Left ventricle myocardium superior (tissue), 1 donor: ENCODE measurements at places on chromosomes 2 and 18.

- no peak for DNase-seq
Observed at GRCh38 chr2:114010001-114010400, 120.1 kb downstream of the ACTR3 start.

DNA sequence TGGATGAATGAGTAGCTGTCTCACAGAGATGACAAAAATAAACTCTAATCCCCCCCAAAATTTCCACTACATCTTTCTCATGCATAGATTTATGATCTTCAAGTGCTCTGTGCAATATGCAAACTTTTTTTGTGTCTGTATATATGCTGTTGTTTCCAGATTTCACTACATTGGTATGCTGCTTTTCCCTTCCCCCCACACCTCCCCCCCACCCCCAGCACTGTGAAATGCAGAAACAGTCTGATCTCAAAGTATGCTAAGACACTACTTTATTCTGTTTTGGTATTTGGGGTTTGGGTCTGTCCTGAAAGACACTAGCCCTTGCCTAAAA is 524 bp upstream of the KLHL14 start:
- DNase-seq, result no peak

DNA sequence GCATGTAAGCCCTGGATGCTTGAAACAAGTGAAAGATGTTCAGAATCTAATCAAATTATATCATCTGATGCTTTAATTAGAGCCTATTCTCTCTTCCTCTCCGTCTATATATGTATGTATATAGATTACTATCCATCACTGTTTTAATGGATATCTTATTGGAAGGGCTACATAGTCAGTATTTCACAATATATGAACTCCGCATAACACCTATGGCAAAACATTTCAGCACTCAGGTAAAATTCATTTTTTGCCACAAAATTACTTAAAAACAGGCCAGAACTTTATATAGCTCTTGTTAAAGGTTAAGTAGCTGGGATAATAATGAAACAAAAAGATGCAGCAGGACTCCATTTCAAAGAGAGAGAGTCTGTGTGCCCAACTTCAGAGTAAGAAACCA is 1.2 kb downstream of the PJVK start:
- DNase-seq, result no peak

DNA sequence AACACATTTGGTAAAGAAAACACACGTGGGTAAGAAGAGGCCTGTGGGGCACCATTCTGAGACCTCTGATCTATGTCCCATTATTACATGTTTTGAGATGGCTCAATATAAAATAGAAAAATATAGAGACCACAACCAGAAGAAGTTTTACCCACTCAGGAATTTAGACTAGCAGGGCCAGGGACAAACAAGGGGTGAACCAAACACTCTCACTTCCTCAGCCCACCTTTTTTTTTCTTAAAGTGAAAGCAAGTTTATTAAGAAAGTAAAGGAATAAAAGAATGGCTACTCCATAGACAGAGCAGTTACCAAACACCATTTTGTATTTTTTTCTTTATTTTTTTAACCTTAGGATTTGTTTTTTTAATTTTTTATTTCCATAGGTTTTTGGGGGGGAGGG is 119.0 kb upstream of the REV1 start:
- no peak for DNase-seq

DNA sequence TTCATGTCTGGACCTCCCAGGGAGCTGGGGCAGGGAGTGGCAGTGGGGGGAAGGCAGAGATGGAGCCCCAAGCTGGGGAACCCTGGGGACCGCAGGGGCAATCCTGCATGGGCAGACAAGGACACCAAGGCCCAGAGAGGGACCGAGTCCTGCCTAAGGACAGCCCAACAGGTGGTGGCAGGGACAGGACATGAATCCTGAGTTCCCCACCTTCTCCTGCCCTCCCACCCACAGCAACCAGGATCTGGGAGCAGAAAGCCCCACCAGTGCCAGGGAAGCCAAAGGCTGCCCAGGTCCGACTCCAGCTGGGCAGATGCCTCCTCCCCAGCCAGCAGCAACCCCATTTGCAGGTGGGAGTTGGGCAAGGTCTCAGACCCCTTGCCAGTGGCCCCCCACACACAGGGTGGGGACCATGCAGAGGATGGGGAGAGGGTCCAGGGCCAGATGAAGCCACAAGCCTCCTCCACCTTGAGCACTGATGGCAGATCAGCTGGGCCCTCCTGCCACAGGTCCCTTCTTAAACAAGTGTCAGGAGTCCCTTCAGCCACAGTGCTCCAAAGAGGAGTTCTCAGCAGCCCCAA is 6.3 kb downstream of the ADRA2B start:
- peak; percentile 23 for DNase-seq

- DNase-seq, result no peak
Observed at GRCh38 chr18:50099725-50100407, 95.1 kb downstream of the MYO5B start.

GRCh38 chr2:69335311-69335710 is 51.7 kb downstream of the GFPT1 start:
- no peak for DNase-seq

DNA sequence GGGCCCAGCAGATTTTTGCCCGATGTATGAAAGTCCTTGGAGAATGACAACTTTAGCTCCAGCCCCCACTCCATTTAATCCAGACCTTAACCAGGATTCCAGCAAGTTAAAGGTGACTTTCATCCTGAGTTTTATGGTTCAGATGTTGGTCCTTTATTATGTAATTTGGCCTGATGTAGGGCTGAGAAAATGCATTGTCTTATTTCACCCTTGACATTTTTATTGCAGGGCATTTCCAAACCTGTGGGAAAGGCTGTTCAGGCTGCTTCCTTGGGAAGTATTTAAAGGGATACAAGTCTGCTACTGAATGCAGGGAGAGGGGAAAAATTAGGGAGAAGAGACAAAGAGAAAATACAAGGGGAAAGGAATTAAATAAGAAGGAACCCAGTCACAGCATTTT is 48.8 kb downstream of the ASB1 start:
- no peak for DNase-seq

GRCh38 chr2:16152071-16152927 is 211.9 kb downstream of the MYCN start:
- no peak for DNase-seq

DNA sequence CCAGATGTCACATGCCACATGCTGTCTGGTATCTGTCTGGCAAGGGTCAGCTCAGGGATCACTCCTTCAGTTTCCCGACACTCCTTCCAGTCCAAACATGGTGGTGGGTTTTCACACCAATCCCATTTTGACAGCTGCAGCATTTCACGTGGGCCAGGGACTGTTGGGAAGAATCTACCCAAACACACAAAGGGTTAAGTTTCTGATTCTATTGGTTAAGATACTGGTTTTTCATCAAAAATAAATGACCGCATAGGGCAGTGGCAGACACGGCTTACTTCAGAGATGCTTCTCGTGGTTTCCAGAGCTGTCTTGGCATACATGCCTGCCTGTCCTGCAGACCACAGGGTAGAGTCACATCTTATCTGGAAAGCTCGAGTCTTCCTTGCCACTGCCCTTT is 79.7 kb downstream of the PSMG2 start:
- no peak for DNase-seq

- no peak for DNase-seq
Observed at GRCh38 chr2:120787822-120788700, 52.4 kb downstream of the GLI2 start.

DNA sequence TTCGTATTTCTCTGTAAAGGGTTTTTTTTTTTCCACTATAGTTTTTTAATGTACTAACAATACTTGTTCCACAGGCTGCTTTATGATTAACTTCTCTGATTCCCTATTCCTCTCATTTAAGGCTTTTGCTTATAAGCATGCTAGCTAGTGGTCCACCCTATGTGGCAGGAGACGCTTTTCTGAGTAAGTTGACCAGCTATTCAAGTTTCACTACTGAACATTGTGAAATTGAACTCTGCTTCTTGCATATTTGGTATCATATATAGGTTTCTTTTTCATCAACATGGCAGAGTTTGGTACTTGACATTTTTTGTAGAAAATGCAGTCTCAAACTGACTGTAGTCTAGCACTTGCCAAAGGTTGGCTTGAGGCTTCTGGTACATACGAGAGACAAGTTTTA is 74.2 kb downstream of the OTX1 start:
- no peak for DNase-seq

DNA sequence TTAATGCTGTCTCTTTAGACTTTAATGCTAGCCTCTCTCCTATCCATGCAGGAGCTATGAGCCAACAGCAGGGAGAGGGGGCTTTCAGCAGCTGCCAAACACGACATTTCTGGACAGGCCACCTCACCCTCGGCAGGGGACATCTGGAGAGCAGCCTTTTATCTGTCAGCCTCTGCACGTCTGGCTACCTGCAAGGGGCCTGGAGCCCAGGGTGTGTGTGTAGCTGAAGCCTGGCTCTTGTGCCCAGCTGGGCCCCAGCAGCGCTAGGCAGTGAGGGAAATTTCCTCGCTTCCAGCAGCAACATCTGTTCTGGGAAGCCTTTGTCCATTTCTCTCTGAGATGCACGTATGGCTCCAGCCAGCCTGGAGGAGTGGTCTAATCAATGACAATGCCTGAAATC is 728.7 kb upstream of the ID2 start:
- DNase-seq, result no peak

DNA sequence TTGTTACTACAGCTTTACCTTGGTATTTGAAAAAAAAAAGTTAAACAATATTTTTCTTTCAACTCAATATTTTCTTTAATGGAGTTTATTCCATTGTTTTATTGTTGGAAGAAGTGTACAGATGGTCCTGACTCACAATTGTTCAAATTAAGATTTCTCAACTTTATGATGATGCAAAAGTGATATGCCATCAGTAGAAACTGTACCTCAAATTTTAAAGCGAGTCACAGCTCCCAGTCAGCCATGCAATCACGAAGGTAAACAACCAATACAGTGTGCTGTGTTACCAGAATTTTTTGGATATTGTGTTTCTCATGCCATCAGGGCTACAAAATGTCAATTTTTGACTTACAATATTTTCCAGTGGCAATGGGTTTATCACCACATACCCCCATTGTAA is 54.0 kb upstream of the COL5A2 start:
- no peak for DNase-seq

DNA sequence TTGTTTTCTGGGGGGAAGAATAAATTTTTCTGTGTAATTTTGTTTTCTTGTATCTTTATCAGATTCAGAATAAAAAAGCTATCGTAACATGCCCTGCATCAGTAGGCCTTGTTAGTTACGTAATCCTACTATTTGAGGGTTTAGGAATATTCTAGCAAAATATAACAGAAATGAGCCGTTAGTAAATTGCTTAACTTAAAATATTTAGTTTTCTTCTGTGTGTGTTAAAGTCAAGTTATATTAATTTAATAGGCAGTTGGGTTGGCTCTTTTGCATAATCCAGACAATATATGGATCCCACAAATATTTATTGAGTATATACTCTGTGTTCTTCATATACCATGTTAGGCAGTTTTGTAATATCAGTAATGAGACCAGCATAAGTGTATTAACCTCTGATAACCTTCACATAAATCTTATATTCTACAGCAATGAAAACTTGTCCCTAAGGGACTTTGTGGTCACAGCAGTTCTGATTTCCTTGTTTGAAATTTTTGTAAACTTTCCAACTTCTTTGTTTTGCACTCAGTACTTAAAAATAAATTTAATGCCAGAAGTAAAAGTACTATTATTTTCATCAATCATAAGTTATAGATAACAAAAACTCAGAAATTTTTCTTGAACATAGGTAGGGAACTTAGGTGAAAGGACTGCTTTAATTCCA is 151.9 kb downstream of the FMNL2 start:
- DNase-seq, result no peak

- DNase-seq, result no peak
Observed at GRCh38 chr2:115162494-115163293, 720.3 kb downstream of the DPP10 start.

DNA sequence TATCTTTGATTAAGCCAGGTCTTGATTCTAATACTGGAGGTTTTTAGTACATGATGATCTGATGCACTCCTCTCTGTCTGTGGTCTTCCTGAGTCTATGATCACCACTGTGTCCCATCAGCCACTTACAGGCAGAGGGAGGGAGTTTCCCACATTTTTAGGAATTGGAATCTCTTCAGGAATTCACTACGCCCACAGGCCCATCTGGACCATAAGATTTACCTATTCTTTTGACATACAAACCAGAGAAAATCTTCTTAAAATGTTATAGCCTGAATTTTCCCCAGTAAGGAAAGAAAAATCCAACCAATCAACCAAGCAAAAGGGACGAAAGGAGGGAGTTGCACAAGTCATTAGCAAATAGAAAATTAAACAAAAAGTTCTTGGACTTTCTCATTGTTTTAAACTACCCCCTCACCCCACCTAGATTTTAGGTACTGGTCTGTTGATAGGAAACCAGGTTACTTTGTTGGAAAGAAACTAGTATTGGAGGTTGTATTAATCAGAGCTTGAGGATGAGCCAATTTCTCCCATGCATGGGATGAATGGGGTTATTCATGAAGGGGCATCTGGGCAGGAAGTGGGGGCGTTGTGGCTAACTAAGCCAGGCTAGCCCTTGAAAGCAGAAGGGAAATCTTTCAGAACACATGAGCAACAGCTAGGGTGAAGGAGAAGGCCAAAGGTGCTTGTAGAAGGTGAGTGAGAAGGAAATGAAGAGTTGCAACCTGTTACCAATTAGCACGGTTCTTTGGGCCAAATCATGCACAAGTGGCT is 328.2 kb upstream of the MEX3C start:
- no peak for DNase-seq

DNA sequence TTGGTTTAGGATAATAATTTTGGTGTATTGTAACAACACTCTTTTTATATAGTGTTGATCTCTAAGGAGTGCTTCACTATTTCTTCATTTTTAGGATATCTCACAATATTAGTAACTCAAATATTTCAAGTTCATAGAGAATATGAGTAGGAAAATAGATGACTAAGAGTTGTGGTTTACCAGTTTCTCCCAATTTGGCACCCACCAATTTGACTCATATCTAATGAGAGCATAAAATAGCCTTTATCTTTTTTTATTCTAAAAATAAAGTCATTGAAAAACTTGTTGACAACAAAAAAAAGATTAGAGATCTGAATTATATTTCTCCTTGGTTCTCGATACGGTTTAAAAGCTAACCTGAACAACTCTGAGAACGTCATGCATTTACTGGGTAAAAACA is 204.0 kb downstream of the PARD3B start:
- no peak for DNase-seq

GRCh38 chr2:28357055-28357454 is 35.6 kb upstream of the FOSL2 start:
- DNase-seq, result no peak

- no peak for DNase-seq
Observed at GRCh38 chr2:133657591-133657990, 89.3 kb upstream of the NCKAP5 start.
